PC-9 (cell line): ENCODE measurements at places on chromosomes 12 and 14.

GRCh38 chr14:84922370-84922769 is 607.6 kb upstream of the FLRT2 start:
- no peak for DNase-seq

- DNase-seq, result no peak
These were observed 5.7 kb upstream of the CTDSP2 start for GRCh38 chr12:57852200-57852599.

DNA sequence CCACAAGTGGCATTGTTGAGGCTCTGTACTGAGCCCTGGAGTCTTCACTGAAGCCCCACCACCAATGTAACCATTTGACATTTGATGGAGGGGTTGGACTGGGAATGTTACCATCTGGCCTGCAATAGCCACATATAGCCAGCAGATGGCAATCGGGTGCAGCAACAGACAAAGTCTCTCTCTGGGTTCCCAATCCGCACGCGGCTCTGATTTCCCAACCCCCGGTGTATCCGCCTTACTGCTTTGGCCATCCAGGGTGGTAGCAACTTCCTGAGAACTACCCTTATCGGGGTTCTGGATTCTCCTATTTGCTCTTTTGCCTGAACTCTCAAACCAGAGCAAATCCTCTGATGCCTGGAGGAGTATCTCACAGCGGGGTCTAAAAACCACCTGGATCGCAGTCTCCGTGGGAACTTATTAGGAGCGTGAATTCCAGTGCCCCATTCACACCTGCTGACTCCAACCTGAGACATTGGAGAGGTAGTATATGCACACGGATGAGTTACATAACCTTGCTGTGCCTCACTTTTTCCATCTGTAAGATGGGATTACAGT is 14.2 kb downstream of the VRTN start:
- peak; percentile 92 for DNase-seq

GRCh38 chr14:62665286-62665685 is 380.0 kb downstream of the KCNH5 start:
- DNase-seq, result no peak

DNA sequence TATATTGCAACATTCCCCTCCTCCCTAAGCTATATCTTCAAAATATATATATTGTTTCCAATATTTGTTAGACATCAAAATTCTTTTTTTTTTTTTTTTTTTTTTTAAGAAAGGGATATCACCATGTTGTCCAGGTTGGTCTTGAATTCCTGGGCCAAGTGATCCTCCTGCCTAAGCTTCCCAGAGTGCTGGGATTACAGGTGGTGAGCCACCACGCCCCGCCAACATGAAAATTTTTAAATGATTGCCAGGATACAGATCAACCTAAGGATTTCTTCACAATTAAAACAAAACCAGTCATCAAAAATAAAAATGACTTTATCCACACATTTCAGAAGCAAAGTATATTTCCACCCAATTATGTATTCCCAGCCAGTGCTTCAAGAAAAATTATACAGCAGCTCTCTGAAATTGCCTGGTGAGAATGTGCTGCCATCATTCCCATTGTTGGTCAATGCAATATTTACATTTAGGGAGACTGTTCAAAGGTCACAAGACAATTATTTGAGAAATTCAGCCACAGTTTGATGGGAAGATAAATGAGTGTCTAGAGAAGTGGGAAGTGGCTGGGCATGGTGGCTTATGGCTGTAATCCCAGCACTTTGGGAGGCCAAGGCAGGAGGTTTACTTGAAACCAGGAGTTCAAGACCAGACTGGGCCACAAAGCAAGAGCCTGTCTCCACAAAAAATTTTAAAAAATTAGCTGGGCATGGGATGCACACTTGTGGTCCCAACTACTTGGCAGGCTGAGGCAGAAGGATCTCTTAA is 141.7 kb upstream of the AMIGO2 start:
- peak; percentile 58 for DNase-seq

DNA sequence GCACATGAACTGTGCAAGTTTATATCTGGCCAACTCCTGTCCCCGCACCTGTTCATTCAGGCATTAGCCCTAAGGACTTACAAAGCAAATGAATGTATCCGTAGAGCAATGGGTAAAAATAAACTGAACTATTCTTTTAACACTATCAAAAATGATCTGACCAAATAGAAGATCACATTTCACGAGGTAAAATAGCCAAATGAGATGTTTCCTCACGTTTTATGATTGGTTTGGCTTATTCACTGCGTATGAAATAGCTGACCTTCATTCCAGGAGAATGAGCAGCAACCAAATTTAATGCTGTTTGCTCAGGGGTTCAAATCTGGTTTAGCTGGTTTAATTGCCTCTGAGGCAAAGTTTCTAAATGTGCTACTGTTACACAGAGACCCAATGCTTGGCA is 216.0 kb upstream of the EEA1 start:
- peak; percentile 92 for DNase-seq

- no peak for DNase-seq
These were observed 584.5 kb downstream of the TMTC2 start for GRCh38 chr12:83271201-83271600.

GRCh38 chr14:92040431-92041051 is 682 bp upstream of the TRIP11 start:
- no peak for DNase-seq

DNA sequence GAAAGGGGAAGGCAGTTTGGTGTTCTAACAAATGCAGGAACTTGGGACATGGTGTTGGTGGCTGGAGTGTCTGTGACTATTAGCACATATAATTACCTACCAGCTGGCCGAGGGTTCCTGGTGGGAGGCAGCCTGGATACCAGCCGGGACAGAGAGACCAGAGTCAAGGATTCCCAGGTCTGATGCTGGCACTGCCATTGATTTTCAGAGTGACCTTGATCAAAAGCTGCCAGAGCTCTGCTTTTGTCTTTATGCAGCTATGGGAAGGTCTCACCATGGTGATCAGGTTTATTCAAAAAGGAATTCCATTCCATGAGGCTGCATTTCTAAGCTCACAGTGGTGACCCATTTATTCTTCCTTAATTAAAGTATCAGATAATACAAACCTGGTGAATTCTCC is 101.0 kb upstream of the PWP1 start:
- no peak for DNase-seq

- no peak for DNase-seq
These were observed 80.4 kb downstream of the LIN7A start for GRCh38 chr12:80857311-80857710.

DNA sequence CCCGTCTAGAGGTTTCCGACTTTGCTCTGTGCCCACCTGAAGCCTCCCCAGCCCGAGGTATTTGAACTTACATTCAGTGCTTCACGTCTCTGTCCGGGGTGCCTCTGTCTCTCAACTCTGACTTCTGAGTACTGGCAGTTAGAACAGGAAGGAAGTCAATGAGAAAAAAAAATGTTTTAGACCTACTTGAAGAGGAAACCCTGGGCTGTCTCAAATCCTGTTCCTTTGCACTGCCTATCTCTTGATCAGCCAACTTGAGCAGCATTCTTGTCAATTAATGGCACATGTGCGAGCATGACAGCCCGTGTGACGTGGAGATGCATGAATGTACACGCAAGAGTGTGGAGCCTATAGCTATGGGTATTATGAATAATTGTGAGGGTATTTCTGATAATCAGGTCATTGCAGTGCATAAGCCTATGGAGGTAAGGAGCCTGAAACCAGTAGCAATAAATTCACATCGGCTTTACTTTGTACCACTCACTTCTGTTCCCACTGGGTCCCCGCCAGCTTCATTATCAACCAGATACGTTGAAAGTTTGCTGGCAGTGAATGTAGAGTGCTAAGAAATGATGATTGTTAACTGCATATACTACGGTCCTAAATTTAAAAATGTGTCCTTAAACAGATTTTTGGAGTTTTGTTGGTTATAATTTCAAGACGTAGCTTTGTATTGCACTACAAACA is at the start of gene ARHGDIB:
Gene ARHGDIB, minus strand, starts transcription at position 136 of the 687 bp plus-strand sequence. CDS start 10,889 bp downstream, outside the sequence.
- peak; percentile 53 for DNase-seq

GRCh38 chr12:22473212-22473611 is 71.1 kb downstream of the C2CD5 start:
- no peak for DNase-seq

GRCh38 chr14:44804391-44804790 is 157.4 kb downstream of the KLHL28 start:
- no peak for DNase-seq

DNA sequence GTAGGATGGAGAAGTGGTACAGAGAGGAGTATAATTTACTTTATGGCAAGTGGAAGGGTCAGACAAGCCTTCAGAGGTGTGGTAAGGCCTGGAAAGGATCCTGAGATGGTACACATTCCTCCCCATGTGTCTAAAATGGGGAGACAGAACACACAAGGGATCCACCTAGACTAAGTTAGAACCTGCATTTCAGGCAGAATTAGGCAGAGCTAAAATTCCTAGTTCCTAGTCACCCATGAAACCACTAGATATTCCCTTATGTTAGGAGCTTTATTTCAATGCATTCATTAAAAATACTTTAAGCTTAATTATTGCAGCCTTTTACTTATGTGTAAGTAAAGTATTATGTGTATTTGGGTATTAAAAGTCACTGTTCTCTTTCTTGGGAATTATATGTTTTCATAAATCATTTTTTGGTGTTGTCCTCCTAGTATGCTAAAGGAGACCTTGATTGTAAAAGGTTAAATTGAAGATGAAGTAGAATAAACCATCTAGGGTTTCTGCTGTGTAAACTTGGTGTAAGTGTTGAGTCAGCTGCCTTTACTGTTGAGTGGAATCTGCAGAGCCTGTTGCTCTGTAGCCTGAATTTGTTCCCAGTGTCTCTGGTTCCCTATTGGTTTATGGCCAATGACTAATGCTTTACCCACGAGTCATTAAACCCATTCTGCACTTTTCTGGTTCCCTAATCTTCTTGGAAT is 423.2 kb downstream of the ATP23 start:
- peak; percentile 88 for DNase-seq

GRCh38 chr14:78951602-78952001 is 781.4 kb downstream of the NRXN3 start:
- no peak for DNase-seq

GRCh38 chr12:88993651-88994050 is 358.6 kb downstream of the DUSP6 start:
- DNase-seq, result peak; percentile 41

DNA sequence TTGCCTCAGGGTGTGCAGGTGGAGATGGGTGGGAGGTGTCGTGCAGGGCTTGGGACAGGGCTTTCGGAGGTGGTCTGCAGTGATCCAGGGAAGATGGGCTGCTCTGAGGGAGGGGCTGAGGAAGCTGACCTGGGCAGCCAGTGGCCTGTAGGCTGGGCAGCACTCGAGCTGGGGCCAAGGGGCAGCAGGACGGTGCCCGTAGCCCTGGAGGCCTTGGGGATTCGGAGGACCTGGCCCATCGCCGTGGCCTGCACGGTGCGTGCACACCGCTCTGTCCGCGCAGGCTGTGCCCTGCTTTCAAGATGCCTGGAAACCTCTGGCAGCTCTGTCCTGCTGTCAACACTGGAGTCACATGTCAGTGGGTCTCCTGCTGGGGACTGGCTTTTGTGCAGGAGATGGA is 9.1 kb downstream of the PACS2 start:
- no peak for DNase-seq

DNA sequence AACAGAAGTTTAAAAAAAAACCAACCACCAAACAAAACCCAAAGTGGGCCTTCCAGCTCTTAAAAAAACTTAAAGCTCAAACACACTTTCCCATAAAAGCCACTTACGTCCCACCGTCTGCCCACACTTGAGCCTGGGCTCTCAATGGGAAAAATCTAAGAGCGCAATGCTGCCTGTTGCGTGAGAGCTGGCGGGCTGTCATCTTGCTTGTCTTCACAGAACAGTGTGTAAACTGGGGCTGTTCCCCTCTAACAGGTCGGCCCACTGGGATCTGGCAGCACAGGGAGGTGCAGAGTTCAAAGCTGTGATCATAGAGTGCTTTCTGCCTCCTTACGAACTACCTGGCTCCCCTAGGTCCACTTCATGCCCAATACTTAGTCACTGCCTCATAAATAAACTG is 80.0 kb downstream of the DICER1 start:
- no peak for DNase-seq

DNA sequence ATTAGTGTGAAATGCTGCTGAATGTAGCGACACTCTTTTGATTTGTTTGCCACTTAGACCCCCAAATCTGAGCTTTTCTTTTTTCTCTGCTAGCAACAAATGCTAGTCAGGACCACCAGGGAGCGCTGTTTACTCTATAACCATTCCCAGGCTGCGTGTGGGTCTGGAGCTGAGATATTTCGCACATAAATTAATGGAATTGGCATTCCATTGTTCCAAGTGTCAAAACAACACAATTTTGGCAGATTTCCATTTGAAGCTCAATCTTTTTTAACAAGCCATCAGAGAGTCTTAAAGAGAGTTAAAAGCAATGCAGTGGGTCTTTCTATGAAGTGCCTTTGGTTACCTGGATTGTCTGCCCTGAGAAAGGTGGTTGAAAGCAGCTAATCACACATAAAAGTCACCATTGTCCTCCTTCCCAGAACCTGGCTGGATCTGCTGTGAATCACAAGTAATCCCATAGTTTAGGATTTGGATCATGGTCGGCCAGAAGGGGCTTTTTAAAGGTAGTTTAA is 7.4 kb upstream of the TMEM132C start:
- peak; percentile 5 for DNase-seq

GRCh38 chr12:1639538-1639937 is 10.5 kb downstream of the WNT5B start:
- no peak for DNase-seq

DNA sequence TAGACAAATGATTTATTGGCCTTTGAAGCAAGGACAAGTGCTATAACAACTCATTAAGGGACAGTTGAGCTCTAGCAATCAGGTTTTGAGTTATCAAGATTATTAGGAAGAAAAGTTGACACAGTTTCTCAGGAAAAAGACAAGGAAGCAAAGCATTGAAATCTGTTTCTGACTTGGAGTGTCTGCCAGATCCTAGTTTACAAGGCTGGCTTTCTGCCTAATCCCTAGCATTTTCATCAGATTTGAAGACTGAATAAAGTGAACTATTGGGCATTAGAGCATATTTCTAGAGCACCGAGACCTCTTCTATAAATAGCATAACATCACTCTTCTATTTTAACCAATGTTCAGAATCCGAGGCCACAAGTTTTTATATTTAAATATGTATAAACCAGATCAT is 7.0 kb downstream of the SYT1 start:
- no peak for DNase-seq

GRCh38 chr14:74669846-74670245 is 43.0 kb downstream of the AREL1 start:
- DNase-seq, result no peak

GRCh38 chr14:67837011-67837624 is 17.5 kb downstream of the RAD51B start:
- DNase-seq, result peak; percentile 40

GRCh38 chr14:25350802-25351201 is 300.9 kb upstream of the STXBP6 start:
- DNase-seq, result no peak

DNA sequence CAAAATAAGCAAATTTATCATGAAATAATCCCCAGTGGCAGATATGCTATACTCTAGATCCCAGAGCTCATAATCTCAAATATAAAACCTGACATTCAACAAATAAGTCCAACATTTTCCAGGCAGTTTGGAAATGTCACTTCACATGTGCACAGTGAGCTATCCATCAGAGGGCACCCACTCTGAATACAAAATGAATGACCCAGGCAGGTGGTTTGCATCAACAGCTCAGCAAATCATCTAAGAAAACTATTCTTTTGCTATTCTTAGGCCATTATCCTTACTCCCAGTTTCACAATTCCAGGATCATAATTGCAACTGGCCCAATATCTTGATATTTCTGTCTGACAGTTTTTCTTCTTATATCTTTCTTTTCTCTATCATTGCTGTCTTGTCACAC is 38.5 kb downstream of the TRIM9 start:
- no peak for DNase-seq
